GM03348 (cell line): ENCODE measurements at places on chromosomes 7 and 10.

- DNase-seq: no peak
Observed at GRCh38 chr7:80991654-80992053, 72.8 kb upstream of the SEMA3C start.

DNA sequence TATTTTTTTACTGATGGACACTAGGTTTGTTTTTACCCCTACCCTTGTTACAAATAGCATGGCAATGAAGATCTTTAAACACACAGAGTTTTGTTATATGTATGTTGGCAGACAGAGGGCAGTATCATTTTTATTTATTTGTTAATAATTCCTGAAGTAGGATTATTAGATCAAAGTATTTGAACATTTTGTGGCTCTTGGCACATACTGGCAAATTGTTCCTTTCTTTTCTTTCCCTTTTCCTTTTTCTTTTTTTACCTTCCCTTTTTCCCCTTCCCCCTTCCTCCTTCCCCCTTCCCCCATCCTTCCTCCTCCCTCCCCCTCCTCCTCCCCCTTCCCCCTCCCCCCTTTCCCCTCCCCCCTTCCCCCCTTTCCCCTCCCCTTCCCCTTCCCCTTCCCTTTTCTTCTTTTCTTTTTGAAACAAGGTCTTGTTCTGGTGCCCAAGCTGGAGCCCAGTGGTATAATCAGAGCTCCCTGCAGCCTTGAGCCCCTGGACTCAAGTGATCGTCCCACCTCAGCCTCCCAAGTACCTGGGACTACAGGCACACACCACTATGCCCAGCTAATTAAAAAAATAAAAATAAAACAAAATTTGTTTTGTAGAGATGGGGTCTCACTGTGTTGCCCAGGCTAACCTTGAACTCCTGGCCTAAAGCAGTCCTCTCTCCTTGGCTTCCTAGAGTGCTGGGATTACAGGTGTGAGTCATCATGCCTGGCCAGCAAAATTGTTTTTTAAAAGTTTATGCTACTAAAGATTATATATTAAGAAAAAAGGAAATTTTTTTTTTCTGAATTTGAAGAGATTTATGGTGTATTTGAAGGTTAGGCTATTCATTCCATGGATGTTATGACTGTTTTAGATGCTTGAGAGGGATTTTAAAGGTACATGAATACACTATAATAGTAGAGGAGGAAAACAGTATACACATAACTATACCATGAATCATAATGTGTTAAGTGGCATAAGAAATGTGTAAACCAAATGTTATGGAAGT, 39.3 kb downstream of the SEPTIN7 start:
- DNase-seq: peak; percentile 58

DNA sequence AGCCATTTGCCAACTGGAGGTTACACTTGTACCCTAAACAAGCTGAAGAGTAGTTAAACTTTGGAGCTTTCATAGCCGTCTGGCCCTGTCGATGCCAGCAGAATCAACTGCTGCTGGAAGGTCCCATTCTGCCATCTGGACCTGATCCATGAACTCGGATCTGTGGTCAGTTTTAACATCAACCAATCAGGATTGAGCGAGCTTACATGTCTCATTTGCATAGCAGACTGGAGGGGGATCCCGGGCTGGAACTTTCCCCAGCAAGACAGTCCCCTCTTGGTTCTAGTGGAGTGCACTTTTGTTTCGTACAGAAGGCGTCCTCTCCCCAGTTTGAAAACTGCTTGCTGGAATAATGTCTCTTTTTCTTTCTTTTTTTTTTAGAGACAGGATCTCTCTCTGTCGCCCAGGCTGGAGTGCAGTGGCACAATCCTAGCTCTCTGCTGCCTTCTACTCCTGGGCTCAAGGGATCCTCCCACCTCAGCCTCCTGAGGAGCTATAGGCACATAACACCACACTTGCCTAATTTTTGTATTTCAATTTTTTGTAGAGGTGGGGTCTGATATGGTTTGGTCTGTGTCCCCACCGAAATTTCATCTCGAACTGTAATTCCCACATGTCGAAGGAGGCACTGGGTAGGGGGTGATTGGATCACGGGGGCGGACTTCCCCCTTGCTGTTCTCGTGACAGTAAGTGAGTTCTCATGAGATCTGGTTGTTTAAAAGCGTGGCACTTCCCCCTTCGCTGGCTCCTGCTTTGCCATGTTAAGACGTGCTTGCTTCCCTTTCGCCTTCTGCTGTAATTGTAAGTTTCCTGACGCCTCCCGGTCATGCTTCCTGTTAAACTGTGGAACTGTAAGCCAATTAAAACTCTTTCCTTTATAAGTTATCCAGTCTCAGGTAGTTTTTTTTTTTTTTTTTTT, 42.8 kb upstream of the SEPHS1 start:
- DNase-seq: no peak

- no peak for DNase-seq
Observed at GRCh38 chr10:86870679-86871078, 86.7 kb downstream of the MMRN2 start.

DNA sequence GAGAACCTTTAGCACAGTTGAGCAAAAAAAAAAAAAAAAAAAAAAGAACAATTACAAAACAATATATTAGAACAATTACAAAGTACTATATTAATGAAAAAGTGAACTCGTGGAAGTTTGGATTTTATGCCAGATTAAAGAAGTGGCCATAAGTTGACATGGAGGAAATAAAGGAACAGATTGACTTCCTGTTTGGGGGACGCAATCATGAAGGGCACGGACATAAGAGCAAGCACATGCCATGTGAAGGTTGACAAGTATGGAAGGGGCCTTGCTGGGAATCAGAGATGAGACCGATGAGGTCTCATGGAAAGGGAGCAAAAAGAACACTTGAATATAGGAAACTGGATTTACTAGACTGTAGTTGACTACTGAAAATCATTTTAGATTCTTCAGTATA, 61.7 kb downstream of the ICA1 start:
- DNase-seq: no peak

- no peak for DNase-seq
Observed at GRCh38 chr7:132508724-132509353, 67.4 kb downstream of the PLXNA4 start.

DNA sequence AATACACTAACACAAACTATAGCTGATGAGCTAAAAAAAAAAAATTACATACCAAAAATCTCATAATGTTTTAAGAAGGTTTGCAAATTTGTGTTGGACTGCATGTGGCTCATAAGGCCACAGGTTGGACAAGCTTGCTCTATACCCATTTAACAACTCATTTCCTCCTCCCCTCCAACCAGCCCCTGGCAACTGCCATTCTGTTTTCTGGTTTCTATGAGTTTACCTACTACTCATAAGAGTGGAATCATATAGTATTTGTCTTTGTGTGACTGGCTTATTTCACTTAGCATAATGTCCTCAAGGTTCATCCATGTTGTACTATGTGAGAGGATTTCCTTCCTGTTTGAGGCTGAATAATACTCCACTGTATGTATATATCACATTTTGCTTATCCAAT, 100.4 kb upstream of the ARHGAP21 start:
- DNase-seq: no peak

GRCh38 chr10:1807924-1808323, 70.6 kb upstream of the ADARB2 start:
- no peak for DNase-seq

DNA sequence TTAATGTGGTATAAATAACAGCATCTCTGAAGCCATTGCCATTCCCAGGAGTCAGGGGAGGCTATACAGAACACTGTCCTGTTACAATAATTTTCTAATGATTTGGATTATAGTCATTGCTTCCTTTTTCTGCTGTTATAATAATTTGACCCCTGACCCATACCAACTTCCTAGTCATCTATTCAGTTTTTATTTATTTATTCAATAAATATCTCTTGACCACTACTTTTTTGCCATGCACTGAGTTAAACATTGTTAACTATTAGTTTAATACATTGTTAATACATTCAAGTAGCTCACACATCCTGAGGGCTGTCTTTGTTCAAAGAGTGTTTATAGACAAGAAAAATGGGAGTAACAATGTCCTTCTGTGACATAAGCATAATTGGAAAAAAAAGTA, 235.5 kb upstream of the MEOX2 start:
- DNase-seq: no peak

- peak; percentile 41 for DNase-seq
Observed at GRCh38 chr10:48896756-48897440, 42.7 kb downstream of the LRRC18 start.

DNA sequence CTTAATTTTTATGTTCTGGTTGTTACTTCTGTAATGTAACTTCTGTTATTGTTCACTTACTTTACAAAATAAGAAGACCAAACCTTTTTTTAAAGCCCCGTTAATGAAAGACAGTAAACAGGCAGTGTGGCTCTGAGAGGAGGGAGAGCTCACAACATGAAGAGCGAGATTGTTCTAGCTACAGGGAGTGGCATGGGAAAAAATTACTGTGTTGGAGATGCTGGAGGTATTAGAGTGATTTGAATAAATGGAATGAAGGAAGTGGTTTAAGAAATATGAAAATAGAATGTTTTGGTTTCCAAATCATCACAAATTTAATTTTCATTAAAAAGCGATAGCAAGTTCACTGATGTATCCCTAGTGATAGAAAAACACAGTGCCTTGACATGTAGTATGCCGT, 31.8 kb downstream of the REEP3 start:
- DNase-seq: peak; percentile 75
